Amniotic stem cell (primary cell): ENCODE measurements at places on chromosomes 11 and 22.

DNA sequence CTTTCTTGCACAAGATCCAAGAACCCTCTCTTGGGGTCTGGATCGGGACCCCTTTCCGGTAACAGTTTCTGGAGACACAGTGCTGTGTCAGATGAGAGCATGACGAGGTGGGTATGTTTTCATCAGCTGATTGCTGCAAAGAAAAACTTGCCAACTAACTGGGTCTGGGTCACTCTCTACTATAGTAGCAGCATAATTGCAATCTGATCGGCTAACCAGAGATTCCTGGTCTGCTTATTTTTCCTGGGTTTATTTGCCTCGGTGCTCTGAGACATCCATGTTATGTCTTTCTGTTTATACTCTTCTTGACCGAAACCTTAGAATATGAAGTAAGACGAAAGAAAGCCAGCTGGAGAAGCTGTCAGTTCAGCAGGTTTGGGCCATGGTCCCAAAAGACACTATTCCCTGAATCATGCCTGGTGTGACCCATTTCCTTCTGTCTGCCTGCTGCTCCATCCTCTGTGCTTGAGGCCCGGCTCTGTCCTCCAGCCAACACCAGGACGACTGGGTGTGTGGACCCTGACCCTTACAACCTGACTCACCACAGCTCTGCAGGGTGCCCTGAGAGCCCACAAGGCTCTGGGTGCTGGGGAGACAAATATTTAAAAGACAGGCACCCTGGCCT lies 24.1 kb upstream of the CLMP start:
- DNase-seq = no peak

- DNase-seq = no peak
These were observed 10.4 kb downstream of the SPON1 start for GRCh38 chr11:13972944-13973343.

GRCh38 chr11:67439321-67440228 lies 2.1 kb upstream of the PTPRCAP start:
- no peak for DNase-seq

GRCh38 chr11:79352349-79352703 lies 88.5 kb downstream of the TENM4 start:
- DNase-seq = no peak

DNA sequence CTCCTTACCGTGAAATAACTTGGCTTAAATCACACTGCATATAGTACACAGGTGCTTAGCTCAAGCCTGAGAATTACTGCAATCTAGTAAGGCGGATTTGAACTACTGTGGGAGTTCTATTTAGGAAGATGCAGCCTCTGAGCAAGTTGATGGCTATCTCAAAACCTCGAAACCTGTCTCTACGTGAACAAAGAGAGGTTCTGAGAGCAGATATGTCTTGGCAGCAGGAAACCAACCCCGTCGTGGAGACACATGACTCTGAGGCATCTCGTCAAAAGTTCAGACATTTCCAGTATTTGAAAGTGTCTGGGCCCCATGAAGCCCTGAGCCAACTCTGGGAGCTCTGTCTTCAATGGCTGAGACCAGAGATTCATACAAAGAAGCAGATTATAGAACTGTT lies 5.9 kb downstream of the ZNF215 start:
- no peak for DNase-seq
